ENCODE measurements at places on chromosomes 13 and 19.

- DNase-seq = no peak
Measured at GRCh38 chr19:21595185-21595584, 89.8 kb downstream of the ZNF429 start.

- no peak for DNase-seq
Measured at GRCh38 chr13:39335721-39336120, 267.3 kb downstream of the LHFPL6 start.

GRCh38 chr19:17889609-17890214 is 18.0 kb downstream of the SLC5A5 start:
- no peak for DNase-seq

- peak; percentile 22 for DNase-seq
Measured at GRCh38 chr19:13850910-13851733, 25.8 kb upstream of the NANOS3 start.

- DNase-seq = no peak
Measured at GRCh38 chr13:24619282-24619681, 60.9 kb upstream of the ATP12A start.

DNA sequence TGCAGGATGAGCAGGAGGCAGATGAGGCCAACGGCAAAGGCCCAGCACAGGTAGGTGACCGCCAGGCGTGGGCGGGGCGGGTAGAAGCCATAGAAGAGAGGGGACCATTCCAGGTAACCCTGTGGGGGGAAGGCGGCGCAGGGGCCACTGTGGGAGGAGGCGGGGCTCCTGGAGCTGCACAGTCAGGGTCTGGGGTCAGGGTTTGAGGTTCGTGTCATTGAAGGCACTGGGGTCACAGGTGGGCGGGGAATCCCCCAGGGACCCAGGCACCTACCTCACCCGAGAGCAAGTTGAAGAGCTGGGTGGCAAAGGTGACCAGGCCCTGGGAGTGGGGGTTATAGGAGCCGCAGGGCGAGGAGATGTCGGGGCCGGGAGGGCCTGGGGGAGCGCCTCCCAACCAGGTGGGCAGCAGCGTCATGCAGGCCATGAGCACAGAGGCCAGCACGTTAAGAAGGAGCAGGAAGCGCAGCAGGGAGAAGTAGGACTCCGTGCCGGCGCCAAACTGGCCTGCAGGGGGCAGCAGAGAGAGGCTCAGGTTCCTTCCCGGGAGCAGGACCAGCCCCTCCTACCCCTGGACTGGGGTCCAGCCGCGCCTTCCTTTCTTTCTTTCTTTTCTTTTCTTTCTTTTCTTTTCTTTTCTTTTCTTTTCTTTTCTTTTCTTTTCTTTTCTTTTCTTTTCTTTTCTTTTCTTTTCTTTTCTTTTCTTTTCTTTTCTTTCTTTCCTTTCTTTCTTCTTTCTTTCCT is 4.6 kb downstream of the TMC4 start:
- peak; percentile 89 for DNase-seq

DNA sequence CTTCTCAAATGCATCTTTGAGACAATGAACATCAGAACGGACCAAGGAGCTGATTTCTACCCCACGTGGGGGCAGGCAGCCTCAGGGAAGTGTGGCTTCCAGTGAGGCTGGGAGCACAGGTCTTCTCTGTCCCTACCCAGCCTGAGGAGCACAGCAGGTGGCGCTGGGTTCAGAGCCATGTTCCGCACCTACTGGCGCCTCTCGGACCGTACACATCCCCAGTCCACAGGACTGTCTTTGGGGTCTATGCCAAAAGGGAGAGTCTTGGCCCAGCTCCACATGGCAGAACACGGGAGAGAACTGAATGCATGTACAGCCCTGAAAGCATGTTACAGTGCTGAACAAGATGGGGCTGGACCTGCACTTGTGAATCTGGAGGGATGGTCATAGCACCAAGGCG is 22.6 kb downstream of the SUGP1 start:
- no peak for DNase-seq

DNA sequence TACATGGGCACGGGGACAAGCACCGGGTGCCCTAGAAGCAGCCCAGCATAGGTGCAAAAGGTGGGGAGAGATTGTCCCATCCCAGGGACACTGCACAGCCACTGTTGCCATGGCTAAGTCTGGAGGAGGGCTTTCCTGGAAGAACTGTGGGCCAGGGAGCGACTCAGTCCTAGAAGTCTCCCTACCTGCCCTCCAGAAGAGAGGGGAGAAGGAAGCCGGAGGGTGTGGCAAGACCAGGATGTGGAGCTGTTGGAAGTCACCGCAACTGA is 2.3 kb upstream of the FBN3 start:
- DNase-seq = no peak

DNA sequence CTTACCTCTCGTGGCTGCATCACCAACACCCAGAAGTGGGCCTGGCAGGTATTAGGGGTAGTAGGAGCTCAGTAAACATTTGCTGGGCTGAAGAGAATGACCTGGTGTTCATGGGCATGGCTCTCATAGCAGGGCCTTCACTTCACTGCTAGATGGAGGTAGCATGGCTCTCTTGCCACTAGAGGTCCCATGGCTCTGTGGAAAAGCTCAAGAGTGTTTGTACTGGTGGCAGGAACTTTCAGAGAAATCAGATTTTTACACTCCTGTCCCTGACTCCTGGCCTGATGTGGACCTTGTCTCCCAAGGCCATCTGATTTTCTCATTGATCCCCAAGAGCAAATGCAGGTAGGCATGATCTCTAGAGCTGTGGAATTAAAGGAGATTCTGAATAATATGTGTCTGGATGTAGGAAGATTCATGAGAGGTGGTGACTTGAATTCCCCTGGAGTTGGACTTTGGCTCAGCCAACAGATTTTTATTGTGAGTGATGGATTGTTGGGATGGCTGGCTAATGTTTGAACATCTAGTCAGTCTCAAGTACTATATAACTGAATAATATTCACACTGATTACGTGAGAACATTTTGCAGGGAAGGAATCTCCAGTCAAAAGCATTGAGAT is 5.7 kb downstream of the ZNF574 start:
- DNase-seq = peak; percentile 1

GRCh38 chr13:94950303-94950702 is 238.0 kb upstream of the SOX21 start:
- DNase-seq = no peak

DNA sequence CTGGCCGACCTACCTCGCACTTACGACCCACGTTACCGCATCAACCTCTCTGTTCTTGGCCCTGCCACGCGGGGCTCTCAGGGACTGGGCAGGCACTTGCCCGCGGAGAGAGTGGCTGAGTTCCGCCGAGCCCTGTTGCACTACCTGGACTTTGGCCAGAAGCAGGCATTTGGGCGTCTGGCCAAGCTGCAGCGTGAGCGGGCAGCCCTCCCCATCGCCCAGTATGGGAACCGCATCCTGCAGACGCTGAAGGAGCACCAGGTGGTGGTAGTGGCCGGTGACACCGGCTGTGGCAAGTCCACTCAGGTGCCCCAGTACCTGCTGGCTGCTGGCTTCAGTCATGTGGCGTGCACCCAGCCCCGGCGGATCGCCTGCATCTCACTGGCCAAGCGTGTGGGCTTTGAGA is 4.2 kb downstream of the DHX34 start:
- no peak for DNase-seq

DNA sequence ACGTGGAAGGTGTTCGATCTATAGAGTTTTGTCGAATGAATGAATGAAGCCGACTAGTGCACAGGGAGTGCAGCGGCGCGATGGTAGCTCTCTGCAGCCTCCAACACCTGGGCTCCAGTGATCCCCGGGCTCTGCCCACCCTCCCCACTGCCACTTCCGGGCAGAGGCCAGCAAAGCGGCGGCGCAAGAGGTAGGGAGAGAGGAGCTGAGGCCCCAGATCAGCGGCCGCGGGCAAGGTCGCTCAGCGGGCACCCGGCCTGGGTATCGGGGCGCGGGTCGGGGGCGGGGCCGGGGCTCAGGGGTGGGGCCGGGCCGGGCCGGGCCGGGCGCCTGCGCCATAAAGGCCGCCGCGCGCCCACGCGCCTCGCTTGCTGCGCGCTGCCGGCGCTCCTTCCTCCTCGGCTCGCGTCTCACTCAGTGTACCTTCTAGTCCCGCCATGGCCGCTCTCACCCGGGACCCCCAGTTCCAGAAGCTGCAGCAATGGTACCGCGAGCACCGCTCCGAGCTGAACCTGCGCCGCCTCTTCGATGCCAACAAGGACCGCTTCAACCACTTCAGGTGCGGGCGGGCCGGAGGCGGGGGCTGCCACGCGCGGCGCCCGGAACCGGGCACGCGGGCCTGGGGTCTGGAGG is at the start of gene GPI:
Gene GPI, plus strand, starts transcription at position 367 of the 633 bp plus-strand sequence. Its CDS starts 71 bp downstream, at position 438.
- DNase-seq = peak; percentile 31

GRCh38 chr19:16258440-16258903 is 60.8 kb downstream of the AP1M1 start:
- no peak for DNase-seq

GRCh38 chr13:69946511-69946910 is 161.1 kb upstream of the ATXN8OS start:
- no peak for DNase-seq

DNA sequence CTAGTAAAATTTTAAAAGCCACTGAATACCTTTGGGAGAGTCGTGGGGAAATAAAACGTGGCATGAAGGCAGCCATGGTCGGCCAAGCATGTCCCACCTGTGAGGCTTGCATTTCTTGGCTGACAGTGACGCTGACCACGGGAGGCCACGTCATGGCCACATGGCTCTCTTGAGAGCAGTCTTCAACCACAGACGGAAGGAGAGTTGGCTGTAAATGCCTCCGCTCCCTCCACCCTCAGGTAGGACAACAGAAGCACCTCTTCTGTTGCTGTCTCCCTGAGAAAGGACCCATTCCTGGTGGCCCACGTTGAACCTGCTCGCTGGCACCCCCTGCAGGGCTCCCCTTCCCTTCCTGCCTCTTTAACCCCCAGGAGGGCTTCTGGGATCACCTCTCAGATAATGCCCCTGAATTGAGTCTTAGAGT is 10.6 kb upstream of the LRRC25 start:
- no peak for DNase-seq

DNA sequence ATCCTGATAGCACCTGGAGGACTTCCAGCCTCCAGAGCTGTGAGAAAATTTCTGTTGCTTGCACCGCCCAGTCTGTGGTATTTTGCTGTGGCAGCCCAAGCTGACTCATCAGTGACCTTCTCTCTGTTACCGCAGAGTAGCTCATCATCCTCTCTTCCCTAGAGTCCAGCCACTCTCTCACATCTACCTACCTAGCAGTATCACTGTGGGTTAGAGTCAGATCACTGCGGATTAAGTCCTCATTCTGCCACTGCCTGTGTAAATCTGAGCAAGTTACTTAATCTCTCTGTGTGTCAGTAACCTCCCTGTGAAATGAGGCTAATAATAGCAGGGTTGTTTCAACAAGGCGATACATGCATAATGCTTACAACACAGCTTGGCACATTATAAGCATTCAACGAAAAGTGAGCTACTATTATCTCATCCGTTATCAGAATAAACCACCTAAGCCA is 40.3 kb upstream of the USPL1 start:
- no peak for DNase-seq

GRCh38 chr19:1312767-1313694 is 27.4 kb downstream of the EFNA2 start:
- no peak for DNase-seq

GRCh38 chr13:111013196-111013595 is 98.3 kb upstream of the ANKRD10 start:
- DNase-seq = no peak

DNA sequence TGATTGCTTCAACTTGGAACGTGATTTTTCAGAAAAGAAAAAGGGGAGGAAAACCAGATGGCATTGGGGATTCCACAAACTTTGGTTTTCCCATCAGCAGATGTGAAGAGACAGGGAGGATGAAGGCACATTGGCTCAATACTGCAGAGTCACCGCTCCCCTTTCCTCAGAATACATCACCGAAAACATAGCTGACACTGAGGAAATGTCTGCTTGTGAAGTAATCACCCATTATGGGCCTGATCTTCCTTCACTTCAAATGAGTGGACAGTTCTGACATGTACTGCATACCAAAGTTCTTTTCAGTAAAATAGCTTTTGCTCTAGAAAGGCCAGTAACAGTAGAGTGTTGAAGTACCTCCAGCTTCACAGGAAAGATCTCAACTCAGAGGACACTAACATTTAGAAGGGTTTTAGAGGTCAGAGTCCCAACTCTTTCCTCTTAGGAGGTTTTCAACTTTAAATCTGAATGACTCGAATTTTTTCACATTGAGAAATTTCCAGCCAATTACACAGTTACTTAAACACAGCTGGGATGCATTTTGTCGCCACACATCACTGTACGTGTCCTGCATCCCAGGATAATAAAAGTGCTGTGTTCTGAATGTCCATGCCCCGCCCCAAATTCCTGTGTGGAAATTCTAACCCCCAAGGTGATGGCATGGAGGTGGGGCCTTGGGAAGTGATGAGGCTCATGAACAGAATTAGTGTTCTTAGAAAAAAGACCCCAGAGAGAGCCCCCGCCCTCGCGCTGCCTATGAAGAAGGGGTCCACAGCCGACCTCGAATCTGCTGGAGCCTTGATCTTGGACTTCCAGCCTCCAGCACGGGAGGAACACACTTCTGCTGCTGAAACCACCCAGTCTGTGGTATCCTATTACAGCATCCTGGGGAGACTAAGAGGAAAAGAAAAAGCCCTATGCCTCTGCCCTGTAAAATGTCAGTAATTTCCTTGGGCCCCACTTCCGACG is 77.7 kb downstream of the COL4A1 start:
- no peak for DNase-seq

GRCh38 chr13:36752673-36753072 is 66.3 kb upstream of the RFXAP start:
- DNase-seq = no peak

GRCh38 chr13:93614776-93615175 is 388.2 kb downstream of the GPC6 start:
- DNase-seq = no peak

GRCh38 chr13:113763254-113763653 is 4.2 kb downstream of the TMEM255B start:
- no peak for DNase-seq

GRCh38 chr19:33193865-33194362 is at the start of gene LRP3:
Gene LRP3 (plus strand): TSS chr19:33194330. CDS start chr19:33194786, 456 bp downstream.
- DNase-seq = peak; percentile 59

DNA sequence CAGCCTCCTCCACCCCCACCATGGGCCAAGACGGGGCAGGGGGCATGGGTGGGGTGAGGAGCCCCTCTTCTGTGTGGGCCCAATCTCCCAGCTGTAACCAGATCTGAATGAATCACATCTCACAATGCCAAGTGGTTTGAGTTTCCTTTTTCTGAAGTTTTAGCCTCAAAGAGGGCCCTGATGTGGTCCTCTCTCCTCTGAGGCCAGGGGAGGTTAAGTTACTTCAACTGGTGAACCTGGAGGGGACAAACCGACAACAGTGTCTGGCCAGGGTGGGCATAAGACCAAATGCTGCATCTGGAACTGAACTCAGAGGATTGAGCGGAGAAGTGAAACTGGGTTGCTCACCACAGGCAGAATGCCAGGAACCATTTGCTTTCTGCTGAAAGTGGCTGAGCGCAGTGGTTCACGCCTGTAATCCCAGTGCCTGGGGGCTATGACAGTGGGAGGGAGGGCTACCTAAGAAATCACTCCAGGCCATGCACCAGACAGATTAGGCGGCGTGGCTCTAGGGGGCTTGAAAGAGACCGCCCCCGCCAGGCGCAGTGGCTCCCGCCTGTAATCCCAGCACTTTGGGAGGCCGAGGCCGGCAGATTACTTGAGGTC is 15.4 kb upstream of the IRGC start:
- peak; percentile 44 for DNase-seq

- no peak for DNase-seq
Measured at GRCh38 chr19:18172331-18173053, 1.1 kb upstream of the IFI30 start.

GRCh38 chr19:49421039-49421877 is 2.0 kb downstream of the PTH2 start:
- no peak for DNase-seq
